Stimulated activated CD4-positive, alpha-beta T cell treated with anti-CD3 and anti-CD28 coated beads, Interleukin-15, amount 100 ng/mL, for 1 hour (primary cell): ENCODE measurements at places on chromosomes 7 and 10.

- DNase-seq, result no peak
Observed at GRCh38 chr10:124002391-124003069, 90.9 kb downstream of the CHST15 start.

DNA sequence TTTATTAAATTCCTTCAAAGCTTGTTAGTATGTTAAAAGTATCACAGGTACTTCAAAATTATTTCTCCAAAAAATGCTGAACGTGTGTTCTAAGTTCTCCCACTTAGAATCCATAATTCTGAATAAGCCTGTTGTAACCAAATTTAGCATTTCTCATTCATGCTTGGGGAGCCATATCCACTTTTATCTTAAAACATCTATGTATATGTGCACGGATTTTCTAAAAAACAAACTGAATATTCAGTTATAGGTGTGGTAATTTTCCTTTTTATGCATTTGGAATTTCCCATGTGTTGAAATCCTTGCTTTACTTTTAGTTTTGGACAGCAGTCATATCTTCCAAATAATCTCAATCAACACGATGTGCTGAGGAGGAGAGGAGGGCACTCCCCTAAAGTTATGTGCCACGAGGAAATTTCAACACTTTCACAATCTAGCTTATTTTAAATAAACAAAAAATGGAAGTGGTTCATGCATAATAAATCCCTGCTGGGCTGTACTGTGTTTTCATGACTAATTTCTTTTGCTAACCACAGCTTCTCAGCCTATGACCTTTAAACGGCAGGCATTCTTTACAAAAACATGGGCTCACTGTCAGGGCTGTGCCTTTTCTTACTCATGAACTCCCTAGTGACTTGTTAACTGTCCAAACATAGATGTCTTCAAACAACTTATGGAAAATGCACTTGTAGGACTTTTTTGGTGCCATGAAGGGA is 380.3 kb upstream of the SEMA3C start:
- DNase-seq, result no peak

DNA sequence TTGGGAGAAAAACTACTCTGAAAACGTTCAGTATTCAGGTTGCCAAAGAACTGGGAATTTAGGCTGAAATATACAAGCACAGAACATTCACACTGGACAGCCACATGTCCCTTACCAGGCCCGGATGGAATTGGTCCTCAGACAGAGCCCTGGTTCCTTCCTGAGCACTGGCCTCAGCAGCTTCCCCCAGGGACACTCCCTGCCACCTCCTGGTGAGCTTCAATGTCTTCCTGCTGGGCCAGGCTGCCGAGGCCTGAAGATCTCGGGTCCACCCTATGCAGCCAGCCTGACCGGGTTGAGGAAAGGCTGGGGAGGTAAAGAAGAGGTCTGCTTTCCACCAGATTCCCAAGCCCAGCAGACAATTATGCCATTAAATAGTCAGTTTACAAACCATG is 24.8 kb downstream of the LEP start:
- no peak for DNase-seq

- DNase-seq, result no peak
Observed at GRCh38 chr10:115129752-115130151, 36.6 kb downstream of the ATRNL1 start.

DNA sequence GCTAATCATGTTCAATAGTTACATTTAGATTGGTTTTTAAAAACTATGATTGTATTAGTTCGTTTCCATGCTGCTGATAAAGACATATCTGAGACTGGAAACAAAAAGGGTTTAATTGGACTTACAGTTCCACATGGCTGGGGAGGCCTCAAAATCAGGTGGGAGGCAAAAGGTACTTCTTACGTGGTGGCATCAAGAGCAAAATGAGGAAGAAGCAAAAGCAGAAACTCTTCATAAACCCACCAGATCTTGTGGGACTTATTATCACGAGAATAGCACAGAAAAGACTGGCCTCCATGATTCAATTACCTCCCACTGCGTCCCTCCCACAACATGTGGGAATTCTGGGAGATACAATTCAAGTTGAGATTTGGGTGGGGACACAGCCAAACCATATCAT is 34.1 kb upstream of the CC2D2B start:
- no peak for DNase-seq

DNA sequence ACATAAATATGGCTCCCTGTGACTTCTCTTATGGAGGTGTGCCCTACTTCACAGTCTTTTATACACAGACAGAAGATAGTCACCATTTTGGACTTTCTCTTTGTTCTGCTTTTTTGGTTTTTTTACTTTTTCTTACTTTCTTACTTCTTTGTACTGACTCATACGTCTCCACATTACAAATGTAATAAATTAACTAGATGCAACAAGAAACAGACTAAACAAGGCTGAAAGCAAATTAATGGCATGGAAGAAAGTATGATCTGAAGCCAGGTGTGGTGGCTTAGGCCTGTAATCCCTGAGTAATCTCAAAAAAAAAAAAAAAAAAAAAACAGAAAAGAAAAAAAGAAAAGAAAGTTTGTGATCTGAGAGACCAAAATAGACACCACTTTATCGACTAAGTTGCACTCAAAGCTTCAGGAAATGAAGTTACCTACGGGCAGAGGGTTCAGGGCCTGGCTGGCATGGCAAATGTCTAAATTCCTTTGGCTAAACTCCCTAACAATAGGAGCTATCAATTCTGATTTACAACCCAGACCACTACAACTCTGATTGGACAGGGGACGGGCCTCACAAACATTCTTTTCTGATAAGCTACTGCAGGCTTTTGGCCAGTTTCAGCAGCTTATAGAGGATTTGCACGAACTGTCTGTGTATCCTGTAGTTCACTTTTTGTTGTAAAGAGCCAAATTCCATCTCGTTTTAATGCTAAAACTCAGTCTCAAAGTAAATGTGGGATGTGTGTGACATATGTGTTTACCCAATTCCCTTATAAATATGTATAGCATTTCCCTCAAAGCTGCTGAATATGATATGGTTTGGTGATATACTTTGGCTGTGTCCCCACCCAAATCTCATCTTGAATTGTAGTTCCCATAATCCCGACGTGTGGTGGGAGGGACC is 129.1 kb downstream of the SEPTIN14 start:
- no peak for DNase-seq

DNA sequence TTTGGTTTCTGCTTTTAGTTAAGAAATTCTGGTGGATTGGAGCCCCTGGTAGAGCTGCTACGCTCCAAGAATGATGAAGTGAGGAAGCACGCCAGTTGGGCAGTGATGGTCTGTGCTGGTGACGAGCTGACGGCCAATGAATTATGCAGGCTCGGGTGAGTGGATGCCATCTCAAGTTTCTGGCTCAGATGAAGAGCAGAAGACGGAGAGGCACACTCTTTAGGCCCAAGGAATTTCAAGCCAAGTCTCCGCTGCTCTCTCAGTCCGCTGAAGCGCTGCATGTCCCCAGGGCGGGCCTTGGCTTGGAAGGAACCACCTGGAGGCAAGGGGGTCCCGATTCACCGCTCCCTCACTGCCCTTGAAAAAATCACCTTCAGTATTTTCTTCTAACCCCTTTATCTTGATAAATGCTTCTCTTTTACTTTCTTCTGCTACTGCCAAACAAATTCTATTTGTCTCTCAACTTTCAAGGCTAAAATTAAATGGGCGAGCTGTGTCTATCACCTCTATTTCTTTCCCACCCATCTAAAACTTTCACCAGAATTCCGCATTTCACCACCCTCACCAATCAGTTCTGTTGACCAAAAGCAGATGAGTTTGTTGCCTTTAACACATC is 74.2 kb downstream of the ARMC3 start:
- no peak for DNase-seq

DNA sequence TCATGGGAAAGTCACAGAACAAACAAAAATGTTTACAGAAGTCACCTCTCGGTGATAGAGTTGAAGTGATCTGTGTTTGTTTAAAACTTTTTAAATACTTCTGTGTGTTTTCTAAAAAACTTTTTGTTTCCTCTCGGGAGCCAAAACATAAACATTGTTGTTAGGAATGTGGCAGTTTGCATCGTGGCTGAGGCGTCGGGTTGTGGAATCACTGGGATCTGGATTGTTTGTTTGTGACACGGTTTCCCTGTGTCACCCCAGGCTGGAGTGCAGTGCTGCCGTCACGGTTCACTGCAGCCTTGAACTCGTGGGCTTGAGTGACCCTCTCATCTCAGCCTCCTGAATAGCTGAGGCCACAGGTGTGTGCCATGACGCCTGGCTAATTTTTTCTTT is 29.0 kb upstream of the SUN1 start:
- DNase-seq, result no peak

DNA sequence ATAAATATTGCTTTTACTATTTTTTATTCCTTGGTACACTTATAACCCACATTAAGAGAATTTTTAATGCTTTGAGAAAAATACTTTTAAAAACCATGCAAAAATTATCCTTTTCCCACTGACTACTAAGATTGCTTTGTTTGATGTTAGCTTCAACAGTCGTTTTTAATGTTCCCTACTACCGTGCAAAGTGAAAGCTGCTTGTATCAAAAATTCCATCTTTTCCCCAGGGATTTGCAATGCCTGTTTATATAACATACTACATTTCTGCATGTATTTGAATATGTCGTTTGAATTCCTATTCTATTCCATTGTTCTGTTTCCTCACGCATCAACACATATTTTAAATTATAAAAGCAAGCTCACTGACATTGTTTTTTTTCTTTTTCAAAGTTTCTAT is 54.4 kb downstream of the TFPI2 start:
- DNase-seq, result no peak

DNA sequence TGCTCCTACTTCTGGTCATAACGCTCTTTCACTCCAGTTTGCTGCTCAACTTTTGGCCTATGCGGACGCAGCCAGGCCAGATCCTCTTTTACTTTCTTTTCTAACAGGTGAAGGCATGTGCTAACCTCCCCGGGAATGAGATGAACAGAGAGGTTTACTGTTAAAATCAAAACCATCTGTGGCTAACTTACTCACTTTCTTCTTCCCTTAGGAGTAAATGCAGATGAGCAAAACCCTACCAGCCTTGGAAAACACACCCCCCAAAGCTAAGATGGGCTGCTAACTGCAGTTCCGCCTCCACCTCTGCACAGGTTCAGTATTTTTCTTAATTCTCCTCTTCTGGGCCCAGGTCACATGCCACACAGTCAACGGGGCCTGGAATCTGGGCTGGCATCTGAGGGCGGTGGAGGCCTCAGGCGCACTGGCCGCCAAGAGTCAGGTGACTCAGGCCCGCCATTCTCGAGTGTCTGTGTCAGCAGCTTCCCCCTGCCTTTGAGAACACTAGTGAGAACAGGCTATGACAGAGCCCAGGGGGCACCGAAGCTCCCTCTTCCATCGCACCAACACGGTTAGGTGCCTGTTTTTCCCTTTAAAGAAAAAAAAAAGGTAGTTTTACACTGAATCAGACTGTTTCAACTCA is 11.1 kb downstream of the FAM53B start:
- DNase-seq, result no peak

- no peak for DNase-seq
Observed at GRCh38 chr7:44433255-44434022, 57.0 kb downstream of the NUDCD3 start.

- no peak for DNase-seq
Observed at GRCh38 chr7:137998250-137998649, 3.6 kb downstream of the CREB3L2 start.

GRCh38 chr7:112866424-112866823 is 76.2 kb upstream of the TMEM168 start:
- no peak for DNase-seq

GRCh38 chr7:22348379-22348778 is 8.6 kb downstream of the RAPGEF5 start:
- DNase-seq, result no peak

DNA sequence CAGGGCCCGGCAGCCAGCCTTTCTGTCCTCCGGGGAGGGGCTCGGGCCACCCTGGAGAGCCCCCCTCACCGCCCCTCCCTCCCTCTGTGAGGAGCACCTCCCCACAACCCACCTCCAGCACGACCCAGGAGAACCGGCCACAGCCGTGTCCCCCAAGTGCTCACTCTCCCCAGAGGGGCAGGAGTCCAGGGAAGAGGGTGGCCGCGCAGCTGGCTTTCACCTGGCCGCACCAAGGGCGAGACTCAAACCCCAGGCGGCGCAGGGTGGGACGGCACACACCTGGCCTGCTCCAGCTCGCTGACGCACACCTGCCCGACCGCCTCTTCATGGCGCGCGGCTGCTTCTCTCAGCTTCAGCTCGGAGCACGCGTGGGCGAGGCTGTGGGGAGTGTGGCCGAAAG is 73.4 kb downstream of the CFAP46 start:
- DNase-seq, result no peak

GRCh38 chr10:15763006-15763405 is 43.3 kb upstream of the ITGA8 start:
- no peak for DNase-seq

- DNase-seq, result no peak
Observed at GRCh38 chr7:137634356-137634755, 212.4 kb downstream of the DGKI start.

GRCh38 chr10:75935650-75936400 is 504.4 kb downstream of the LRMDA start:
- no peak for DNase-seq

DNA sequence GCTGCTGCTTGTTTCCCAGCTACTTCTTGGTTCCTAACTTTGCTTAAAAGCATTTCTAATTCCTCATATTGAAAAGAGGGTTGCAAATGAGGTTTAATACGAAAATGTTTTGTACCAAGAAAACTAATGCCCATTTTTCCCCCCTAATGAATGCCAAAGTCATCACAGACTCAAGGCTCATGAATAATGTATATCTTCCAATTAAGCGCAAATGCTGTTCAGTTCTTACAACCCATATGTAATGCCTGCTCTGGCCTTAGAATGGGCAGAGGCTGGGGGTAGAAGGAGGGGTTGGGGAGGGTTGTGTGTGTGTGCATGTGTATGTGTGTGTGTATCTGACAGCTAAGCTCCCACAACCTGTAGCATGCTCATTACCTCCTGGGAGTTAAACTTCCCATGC is 901.7 kb downstream of the KCNMA1 start:
- DNase-seq, result no peak

DNA sequence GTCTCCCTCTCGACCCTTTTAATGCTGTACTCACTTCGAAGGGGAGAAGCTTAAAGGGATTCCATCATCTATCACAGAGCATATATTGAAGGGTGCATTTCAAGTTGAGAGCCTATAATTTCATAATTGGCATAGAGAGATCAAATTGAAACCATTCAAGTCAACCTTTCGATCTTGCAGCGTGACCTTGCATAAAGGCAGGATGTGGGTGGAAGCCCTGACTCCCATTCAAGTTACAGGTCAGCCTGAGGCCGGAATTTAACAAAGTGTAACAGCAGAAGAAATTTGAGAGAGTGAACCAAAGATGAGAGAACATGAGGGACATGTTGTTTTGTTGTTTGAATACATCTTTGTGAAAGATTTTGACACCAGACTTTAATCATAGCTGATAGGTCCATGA is 195.3 kb upstream of the TPK1 start:
- DNase-seq, result no peak

DNA sequence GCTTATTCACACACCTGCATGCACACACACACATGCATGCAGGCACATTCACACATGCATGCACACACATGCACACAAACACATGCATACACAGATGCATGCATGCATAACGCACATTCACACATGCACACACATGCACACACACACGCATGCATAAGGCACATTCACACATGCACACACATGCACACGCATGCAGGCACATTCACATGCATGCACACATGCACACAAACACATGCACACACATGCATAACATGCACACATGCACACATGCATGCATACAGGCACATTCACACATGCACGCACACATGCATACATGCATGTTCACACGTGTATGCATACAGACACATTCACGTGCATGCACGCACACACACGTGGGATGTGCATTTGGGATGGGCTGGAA is 165.8 kb downstream of the PAXIP1 start:
- DNase-seq, result no peak
